Fibroblast of lung (primary cell): ENCODE measurements at places on chromosomes 4 and X. TPM values are rescaled to one million over a fixed set of nuclear protein-coding genes. Genes with fewer than 3 reads are reported as not detected.

GRCh38 chr4:112266823-112267222 is 18.9 kb downstream of the TIFA start:
- H3K27ac ChIP-seq = no peak overlapping the region
- DNase-seq = peak; percentile 62
- H3K27me3 ChIP-seq = no peaks in the 10 kb centered on the region
- no peak overlapping the region for H3K4me3 ChIP-seq

DNA sequence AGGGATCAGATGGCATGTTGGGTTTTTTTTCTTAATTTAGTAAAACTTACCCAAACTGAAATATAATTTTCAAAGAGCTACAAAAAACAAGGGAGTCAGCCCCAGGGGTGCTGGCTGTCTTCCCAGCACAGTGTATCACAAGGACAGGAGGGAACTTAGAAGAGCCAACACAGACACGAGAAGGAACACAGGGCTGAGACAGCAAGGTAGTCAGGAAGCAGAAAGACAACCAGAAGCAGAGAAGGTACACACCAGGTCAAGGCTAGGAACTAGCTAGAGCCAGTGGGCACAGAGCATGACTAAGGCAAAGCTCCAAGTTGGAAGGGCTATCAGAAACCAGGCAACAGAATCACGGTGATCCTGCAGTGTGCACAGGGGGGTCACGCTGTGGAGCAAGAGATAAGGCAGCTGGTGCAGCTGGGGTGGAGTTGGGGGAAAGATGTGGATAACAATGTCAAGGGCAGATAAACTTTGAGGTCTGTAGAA is 168.7 kb downstream of the NR3C2 start:
- H3K4me1 ChIP-seq = no peaks in the 10 kb centered on the region
- no peaks in the 10 kb centered on the region for H3K27me3 ChIP-seq
- H3K36me3 ChIP-seq = no peaks in the 10 kb centered on the region

DNA sequence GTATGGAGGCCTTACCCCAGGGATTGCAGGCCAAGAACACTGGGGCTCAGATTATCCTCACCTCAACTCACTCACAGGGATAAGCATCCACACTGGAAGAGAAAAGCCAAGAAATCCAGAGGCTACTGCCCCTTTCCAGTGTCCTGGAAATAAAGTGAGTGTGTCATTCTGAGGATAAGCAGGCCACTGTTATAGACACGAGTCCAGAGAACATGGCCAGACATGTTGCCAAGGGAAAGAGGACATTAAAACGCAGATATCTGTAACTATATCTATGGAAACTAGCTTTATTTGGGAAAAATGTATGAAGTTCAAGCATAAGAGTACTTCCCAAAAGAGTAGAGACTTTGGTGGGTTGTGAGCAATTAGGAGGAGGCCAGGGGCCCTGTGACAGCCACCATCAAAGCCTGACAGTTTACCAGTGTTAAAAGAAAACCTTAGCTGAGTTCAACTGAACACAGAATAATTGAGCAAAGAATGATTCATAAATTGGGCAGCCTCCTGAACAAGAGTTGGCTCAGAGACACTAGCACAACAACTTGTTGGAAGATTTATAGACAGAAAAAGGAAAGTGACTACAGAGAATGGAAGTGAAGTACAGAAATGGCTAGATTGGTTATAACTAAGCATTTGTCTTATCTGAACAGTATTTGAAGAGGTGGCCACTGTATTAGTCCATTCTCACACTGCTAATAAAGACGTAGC is 1222.2 kb downstream of the STIM2 start:
- no peaks in the 10 kb centered on the region for H3K36me3 ChIP-seq
- DNase-seq = no peak
- H3K27me3 ChIP-seq = no peaks in the 10 kb centered on the region
- no peaks in the 10 kb centered on the region for H3K4me1 ChIP-seq
- no peak overlapping the region for H3K4me3 ChIP-seq

DNA sequence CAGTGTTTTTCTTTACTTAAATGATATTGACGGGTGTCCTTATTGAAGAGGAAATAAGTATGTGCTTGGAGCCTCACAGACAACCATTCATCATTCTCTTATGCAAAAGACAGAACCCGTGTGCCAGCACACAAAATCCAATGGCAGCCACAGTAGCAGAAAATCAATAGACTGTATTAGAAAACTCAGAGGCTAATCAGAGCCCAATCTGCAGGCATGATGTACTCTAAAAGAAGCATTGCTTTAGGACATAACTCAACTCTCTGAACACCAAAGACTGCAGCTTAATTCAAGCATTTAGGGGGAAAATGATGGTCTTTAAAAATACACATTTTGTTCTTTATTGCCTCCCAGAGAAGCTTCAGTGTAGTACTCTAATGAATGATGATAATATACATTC is 476.9 kb downstream of the PDHA2 start:
- no peaks in the 10 kb centered on the region for H3K27me3 ChIP-seq
- H3K4me1 ChIP-seq = no peaks in the 10 kb centered on the region
- H3K27ac ChIP-seq = no peak overlapping the region
- H3K4me3 ChIP-seq = no peak overlapping the region
- no peak for DNase-seq

DNA sequence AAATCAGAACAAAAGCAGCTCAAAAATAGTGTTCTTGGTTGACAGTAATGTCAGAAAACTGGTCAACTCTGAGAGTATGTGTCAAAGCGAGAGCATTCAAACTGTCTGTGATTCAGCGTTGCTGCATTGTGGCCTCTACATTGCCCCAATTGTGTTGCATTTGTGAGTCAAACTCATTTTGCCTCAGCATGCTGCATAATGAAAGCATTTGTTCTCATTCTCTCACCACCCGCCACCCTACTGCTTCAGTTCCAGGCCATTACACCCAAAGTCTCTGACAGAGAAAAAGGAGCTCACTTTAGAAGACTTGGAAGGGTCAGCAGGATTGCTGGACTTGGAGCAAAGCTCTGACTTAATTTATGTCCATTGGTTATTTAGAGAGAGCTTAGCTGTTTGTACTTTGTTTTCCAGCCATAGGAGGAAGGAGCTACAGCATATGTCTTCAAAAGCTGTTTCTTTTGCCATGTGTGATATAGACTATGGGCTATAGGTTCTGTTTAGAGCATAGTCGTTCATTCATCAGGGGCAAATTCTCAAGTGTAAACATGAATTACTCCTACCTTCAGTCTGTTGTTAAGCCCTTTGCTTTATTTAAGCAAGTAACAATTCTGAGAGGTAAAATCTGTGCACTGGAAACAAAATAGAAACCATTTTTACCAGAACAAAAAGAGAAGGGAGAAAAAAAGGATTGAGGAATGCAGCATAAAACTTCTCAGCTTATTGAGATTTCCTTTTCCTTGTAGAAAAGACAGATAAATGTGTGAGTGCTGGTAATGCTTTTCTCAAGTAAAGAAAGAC is 153.4 kb upstream of the ANK2 start:
- H3K4me3 ChIP-seq = no peak overlapping the region
- peak; percentile 27 for DNase-seq
- no peaks in the 10 kb centered on the region for H3K36me3 ChIP-seq
- no peak overlapping the region for H3K27ac ChIP-seq
- no peaks in the 10 kb centered on the region for H3K27me3 ChIP-seq

DNA sequence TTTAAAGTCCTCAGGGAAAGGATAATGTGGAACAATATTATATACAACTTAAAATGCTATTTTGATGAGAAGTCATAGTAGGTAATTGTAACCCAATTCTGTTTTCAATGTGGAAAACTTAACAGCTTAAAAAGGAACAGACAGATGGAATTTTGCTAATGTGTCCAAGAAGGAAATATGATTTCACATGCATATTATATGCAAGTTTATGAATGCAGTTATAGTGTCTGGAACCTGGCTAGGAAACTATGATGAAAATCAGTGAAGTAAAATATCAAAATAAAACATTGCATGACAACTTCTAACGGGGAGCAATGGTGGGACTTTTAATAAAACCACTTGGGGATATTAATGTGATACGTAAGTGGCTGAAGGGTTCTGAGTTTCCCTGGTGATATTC is 152.6 kb upstream of the HAND2 start:
- H3K36me3 ChIP-seq = no peaks in the 10 kb centered on the region
- H3K27me3 ChIP-seq = no peaks in the 10 kb centered on the region
- no peak for DNase-seq
- H3K4me1 ChIP-seq = no peaks in the 10 kb centered on the region
- no peak overlapping the region for H3K27ac ChIP-seq

Gene HGFAC
- total RNA-seq = under 0.01 and 0.33 TPM in 2 replicates

Gene PRRG3
- total RNA-seq = 0.66 and 1.0 TPM in 2 replicates

Gene KIAA1210
- not detected in 2 replicates for total RNA-seq
